NCI-H187 (cell line): ENCODE measurements at places on chromosomes 2 and 18.

- no peak for DNase-seq
Observed at GRCh38 chr2:151570191-151570590, 160.5 kb downstream of the RIF1 start.

DNA sequence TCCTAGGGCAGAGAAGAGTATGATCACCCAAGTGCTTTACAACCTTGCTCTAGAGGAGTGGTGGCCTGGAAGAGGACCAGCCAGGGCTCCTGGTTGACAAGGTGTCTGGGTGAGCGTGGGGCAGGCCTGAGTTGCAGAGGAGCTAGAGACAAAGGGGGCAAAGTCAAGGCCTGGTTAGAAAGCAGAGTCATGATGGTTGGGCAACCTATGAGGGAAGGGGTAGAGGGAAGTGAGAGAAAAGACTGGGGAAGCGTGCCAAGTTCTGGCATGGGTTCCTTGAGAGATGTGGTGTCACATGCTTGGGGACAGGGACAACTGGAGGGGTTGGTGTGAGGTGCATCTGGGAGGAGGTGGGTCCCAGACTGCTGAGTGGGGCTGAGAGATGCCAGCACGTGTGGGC is 13.5 kb downstream of the ZFP36L2 start:
- no peak for DNase-seq

DNA sequence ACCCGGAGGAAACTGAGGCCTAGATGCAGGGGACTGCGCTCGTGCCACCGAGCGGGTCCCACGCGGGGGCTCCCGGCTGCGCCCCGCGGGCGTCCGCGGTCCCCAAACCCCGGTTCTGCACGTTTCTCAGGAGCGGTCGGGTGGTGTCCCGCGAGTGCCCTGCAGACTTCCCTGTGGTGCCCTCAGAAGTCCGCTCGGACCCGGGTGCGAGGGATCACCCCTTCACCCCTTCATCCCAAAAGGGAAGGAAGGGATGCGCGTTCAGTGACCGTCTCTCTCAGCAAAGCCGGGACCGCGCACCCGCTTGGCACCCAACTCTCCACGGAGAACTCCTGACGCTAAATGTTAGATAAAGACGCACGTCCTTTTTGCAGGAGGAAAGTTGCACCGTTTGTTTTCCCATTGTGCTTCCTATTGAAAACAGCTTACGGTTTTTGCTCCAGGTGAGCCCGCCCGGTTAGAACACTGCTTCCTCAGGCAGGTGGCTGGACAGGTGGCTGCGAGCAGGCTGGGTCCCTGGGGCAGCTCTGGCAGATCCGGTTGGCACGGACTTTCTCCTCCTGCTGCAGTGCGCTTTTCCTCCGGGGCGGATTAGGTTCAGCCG is 779 bp downstream of the DGKD start:
- DNase-seq = no peak

GRCh38 chr2:37100054-37100453 is 15.7 kb downstream of the GPATCH11 start:
- DNase-seq = no peak

DNA sequence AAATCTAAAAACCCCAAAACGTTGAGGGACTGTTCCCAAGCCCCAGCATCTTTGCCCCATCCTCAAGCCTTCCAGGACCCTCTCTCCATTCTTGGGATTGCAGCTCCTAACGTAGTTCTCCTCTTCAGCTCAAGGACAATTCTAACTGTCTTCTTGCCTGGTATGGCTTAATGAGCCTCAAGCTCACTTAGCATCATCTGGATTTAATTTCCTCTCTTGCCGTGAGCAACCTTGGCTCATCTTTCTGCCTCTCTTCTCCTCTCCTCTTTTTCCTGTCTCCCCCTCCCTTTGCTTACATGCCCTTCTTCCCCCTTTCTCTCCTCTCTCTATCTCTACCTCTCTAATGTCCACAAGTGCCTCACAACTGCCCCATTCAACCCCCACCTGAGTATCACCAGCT is 44.2 kb downstream of the TACR1 start:
- DNase-seq = no peak

DNA sequence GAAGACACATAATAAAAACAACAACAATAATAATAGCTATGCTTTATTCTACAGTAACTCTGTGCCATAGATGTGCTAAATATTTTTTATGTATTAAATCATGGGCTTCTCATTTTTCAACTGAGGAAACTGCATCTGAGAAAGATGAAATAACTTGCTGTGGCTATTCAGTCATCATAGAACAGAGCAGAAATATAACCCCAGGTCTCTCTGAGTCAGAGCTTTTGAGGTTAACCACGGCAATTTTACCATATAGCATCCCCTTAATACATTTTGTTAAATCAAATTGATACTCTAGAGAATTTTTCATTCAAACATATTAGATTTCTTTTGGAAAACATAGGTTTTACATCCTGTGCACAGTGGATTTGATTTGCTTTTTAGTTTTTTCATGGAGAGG is 586.6 kb upstream of the KLHL29 start:
- no peak for DNase-seq

DNA sequence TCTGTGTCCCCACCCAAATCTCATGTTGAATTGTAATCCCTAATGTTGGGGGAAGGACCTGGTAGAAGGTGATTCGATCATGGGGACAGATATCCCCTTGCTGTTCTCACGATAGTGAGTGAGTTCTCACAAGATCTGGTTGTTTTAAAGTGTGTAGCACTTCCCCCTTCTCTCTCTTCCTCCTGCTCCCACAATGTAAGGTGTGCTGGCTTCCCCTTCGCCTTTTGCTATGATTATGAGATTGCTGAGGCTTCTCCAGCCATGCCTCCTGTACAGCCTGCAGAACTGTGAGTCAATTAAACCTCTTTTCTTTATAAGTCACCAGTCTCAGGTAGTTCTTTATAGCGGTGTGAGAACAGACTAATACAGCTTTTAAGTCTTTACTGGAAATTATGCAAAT is 193.3 kb upstream of the RBBP8 start:
- no peak for DNase-seq

DNA sequence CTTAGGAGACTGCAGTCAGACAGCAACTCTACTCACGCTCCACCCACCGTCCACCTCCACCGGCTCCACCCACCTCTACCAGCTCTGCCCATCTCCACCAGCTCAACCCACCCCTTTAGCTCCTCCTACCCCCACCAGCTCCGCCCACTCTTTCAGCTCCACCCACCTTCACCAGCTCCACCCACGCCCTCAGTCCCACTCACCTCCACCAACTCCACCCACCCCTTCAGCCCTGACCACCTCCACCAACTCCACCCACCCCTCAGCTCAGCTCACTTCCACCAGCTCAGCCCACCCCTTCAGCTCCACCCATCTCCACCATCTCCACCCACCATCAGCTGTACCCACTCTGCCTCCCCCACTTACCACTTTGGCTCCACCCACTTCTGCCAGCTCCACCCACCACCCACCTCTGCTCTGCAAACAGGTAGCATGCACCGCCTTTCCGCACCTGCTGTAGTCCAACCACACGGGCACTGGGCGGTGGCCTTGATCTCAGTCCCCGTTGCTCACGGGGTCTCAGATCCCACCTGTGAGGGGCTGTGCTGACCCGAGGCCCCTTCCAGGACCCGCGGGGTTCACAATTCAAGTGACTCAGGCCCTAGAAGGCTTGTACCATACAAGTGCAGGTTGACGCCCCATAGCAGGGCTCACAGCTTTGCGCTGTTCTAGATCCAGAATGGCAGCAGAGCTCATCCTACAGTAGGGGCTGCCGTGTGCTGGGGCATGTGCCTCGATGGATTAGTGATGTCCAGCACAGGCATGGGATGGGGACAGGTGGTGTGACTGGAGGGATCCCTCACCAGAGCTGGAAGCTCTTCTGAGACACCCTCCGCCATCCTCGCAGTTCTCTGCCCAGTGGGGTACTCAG is 77.2 kb upstream of the OTOS start:
- DNase-seq = no peak

GRCh38 chr2:68238955-68239822 is 13.1 kb downstream of the PPP3R1 start:
- no peak for DNase-seq

- no peak for DNase-seq
Observed at GRCh38 chr2:230269715-230270114, 44.2 kb downstream of the SP140 start.

DNA sequence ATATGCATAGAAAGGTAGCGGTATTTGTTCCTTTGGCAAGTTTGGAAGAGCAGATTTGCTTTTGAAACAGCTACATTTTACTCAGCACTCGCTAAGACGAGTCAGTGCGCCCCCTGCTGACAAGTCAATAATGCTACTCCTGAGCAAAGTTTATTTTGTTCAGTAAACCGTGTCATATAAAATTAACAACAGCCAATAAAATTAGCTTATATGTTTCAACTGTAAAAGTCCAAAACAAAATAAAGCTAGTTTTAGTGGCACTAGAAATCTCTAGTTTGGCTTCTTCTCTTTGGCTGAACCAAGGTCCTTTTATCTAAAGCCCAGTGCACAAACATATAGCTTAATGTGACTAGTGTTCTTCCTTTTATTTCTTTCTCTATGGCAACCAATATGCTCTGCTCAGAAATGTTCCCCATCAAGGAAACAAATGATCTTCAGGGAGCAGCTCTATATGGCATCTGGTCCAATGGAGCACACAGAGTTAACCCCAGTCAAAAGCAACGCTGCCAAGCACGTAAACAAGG is 4.2 kb upstream of the POU3F3 start:
- DNase-seq = no peak
